ENCODE measurements at places on chromosomes 5 and 9.

DNA sequence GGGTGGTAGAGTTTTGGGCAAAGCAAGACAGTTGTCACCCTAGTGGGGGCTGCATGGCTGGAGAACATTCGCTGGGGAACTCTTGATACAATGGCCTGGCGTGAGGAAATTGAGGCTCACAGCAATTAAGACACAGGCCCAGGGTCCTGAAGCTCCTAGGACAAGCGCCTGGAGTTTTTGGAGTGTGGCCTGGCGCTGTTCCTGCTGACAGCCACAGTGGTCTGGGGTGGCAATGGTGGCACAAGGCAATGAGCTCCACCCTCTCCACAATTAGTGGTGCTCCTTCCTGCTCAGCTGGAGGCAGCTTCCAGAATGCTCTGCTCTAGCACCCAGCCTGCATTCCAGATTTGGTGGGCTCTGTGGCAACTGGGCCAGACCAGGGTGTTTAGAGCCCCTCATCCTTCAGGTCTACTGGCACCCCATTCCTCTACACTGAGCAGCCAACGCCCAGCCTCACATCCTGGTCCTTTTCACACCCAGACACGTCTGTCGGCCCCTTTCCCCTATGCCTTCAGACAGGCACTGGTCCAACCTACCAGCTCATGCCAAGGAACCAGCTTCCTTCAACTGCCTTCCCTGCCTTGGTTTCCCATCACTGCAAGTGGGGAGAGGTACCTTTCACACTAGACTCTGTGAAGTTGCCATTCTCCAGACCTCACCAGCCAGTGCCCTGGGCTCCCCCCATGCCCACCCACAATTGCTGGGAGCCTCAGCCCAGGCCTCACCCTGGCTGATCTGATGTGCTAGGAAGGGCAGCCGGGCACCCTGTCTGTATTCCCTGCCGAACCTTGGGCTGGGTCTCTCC is 138.1 kb upstream of the COL5A1 start:
- DNase-seq = no peak

DNA sequence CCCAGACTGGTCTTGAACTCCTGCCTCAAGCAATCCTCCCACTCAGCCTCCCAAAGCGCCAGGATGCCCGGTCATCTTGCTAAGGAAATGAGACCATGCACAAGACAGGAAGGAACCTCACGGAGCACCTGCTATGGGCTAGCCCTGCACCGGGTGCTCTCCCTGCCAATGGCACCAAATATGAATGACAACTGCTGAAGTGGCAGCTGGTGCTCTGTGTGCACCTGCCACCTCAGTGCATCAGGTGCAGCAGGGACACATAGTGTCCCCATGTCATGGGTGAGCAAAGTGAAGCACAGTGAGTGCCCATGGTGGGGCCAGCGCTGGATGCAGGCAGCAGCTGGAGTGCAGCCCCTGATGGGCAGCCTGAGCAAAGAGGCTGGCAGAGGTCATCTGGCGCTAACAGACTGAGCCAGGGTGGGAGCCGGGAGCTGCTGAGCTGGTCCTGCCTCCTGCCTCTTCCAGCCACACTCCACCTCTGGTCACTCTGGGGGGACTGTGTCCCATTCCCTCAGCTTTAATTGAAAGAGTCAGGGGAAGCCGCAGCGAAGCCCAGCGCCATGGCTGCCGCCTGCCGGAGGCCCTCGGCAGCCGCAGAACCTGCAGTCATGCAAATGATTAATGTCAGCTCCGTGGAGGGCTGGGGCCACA is 46.4 kb downstream of the BARX1 start:
- DNase-seq = no peak

GRCh38 chr9:93658184-93658925 is 82.0 kb downstream of the PHF2 start:
- no peak for DNase-seq

- no peak for DNase-seq
These were observed 52.8 kb upstream of the PHF2 start for GRCh38 chr9:93523518-93524144.

DNA sequence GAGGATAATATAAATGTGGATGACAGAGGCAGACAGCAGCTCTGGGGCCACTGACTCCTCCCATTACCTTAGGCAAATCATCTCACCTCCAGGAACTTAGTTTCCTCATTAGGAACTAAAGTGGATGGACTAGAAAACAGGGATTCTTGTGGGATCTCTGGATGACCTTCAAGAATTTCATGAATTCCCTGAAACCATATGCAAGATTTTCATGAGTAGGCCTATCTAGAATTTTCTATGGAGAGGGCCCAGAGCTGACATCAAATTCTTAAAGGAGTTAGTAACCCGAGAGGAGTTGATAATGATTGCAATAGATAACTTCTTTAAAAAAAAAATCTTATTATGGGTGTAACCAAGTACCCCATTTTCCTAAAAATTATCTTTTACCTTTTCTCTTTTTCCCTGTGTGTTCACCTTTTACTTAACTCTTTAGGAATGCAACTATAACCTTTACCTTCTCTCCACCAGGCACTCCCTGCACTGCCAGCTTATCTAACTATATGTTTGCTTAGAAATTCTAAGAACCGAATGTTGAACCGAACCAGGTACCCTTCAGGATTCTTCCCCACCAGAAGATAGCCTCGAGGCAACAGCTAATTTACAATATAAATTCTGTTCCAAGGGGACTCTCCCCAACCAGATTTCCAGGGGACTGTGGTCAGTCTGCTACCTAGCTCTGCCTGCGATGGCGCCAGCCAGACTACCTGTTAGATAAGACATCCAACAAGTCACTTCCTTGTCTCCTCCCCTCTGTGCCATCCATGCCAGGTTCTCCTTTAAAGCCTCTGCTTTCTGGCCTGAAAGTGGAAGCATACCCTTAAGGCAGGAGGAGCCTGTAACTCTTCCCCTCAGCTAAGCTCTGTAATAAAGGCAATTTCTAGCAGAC is 86.0 kb downstream of the GCNT4 start:
- DNase-seq = no peak

DNA sequence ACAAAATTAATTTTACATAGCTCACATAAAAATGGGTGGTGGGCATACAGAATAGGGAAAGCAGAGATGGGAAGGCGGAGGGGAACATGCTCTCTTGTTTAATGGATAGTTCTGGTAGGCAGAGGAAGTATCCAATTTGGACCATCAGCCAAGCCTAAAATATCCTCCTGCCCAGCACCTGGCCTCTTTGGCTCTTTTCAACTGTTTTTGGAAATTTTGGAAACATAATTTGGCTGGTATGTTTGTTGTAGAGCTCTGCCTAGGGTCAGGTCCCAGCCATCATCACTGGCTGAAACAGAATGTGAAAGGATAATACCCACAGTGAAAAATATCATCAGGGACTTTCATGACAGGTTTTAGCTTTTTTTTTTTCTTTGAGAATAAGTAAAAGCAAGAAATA is 467.3 kb upstream of the DMAC1 start:
- DNase-seq = no peak

DNA sequence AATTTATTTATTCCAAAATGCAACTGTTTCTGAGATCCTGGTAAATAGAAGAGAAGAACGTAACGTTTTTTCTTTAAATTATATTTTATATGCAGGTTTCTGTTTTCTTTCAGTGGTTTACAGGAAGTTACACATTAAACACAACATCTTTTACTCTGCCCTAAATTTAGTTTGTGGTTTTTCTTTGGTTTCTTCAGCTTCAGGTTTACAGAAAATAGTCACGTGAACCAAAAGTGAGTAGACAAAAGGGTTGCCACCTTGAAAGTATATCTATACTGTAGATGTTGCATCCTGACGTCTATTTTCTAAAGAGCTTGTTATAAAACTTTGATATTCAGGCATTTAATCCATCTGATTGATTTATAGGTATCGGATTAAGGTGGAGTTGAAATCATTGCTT is 1236.6 kb downstream of the MAT2B start:
- DNase-seq = no peak

DNA sequence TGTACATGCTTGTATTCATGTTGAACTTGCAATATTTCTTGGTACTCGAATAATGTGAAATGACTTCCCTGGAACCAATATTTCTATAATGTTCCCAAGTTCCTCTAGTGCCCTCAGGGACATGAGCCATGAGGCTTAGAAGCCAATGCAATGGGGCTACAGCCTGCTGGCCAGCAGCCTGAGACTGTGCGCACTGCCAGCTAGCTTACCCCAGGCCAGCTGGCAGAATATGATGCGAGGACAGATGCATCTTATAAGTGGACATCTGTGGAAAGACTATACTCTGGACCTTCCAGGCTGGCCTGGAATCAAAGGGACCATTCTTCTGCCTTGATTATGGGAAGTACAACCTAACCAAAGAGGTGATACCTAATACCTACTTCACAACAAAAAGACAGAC is 1862.0 kb upstream of the ACO1 start:
- no peak for DNase-seq

- DNase-seq = no peak
These were observed 781 bp downstream of the NRG2 start for GRCh38 chr5:140042393-140042642.

DNA sequence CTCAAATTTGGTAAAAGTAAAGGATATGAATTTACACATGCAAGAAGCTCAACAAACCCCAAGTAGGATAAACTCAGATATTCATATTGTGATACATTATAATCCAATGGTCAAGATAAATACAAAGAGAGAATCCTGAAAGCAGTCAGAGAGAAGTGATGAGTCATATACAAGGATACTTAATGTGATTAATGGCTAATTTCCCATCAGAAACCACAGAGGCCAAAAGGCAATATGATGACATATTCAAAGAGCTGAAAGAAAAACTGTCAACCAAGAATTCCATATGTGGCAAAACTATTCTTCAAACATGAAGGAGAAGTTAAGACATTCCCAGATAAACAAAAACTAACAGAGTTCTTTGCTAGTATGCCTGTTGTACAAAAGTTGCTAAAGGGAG is 19.5 kb upstream of the IRF1 start:
- DNase-seq = no peak

DNA sequence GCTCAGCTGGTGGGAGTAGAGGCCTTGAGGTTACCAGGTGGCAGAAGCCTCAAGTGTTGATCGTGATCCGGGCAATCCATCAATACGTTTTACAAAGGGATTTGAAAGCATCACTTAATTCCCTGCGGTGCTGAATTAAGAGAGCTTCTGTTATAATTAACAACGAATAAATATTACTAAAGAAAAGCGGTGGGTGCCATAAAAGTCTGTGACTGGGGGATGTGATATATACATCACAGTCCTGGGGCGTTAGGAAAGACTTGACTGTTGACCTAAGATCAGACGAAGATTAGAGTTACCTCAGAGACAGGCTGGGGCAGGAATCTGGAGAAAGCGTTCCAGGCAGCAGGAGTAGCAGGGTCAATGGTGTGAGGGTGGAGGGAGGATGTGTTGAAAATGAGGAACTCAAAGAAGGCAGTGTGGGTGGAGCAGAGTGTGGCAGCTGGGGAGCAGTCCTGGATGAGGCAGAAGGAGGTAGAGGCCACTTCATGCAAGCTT is 6.7 kb upstream of the C5orf63 start:
- no peak for DNase-seq

DNA sequence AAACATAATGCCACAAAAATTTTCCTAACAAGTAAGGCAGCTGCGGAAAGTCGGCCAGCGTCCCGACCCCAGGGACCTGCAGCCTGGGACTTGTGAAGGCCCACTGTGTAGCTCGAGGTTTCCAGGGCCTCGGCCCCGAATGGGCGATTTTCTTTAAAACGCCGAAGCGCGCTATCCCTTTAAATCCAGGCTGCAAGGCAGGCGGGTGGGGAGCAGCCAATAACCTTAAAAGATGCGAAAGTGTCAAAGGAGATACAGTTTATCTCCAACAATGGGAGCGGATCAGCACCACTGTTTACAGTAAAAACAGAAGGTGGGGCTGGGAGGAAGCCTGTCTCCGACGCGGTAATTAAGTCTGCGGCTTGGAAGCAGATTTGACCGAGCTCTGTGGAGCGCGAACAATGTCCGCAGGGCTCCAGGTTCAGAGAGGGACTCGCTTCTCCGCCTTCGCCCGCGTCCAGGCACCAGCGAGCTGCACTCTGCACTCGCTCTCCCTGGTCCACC is 1.7 kb upstream of the ZSWIM6 start:
- DNase-seq = no peak

- DNase-seq = no peak
These were observed 58.6 kb downstream of the PCDHGC5 start for GRCh38 chr5:141547488-141547887.

DNA sequence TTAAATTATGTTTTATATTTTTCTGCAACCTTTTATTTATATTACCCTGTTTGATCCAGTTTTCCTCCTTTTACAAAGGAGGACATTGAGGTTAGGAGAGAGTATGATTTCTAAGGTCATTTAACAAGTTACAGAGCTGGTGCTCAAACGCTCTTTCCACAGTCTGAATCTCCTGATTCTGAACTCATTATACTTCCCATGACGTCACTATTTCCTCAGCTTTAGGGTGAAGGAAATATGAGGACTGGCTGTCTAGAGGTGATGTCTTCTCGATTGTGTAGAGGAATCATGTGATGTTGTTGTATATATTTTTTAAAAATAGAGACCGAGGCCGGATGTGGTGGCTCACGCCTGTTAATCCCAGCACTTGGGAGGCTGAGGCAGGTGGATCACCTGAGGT is 140.0 kb downstream of the ARHGAP26 start:
- no peak for DNase-seq

- DNase-seq = no peak
These were observed 46.1 kb upstream of the NEURL1B start for GRCh38 chr5:172594867-172595466.

GRCh38 chr9:128333451-128333869 is 6.9 kb upstream of the SLC27A4 start:
- DNase-seq = no peak

- DNase-seq = no peak
These were observed 497.0 kb downstream of the RAB3C start for GRCh38 chr5:59079622-59080620.

DNA sequence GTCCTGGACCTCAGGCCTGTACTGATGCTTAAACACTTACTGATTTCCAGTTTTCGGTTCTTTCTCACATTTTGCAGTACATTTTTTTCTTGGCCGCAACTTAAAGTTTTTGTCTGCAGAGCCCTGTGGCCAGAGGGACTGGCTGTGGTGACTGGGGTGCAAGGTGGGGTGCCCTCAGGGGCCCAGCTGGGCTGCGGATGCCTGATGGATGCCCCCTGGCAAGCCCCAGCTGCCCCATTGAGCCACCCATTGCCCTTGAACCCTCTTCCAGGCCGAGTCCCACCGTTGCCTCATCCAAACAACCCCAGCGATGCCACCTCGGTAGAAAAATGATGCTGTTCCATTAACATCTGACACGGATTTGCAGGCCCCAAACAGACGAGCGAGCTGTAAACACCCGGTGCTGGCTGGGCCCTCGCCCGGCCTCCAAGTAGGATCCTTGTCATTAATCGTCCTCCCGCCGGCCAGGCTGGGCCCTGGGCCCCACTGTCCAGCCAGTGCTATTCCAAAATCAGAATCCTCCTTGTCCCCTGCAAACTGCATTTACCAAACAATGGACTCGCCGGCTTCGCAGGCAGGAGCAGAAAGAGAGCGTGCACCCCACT is 107.9 kb downstream of the PHF2 start:
- no peak for DNase-seq
